T-cell (primary cell): ENCODE measurements at places on chromosomes 13 and 19.

GRCh38 chr13:114296902-114297301, 15.5 kb downstream of the UPF3A start:
- no peak for DNase-seq

DNA sequence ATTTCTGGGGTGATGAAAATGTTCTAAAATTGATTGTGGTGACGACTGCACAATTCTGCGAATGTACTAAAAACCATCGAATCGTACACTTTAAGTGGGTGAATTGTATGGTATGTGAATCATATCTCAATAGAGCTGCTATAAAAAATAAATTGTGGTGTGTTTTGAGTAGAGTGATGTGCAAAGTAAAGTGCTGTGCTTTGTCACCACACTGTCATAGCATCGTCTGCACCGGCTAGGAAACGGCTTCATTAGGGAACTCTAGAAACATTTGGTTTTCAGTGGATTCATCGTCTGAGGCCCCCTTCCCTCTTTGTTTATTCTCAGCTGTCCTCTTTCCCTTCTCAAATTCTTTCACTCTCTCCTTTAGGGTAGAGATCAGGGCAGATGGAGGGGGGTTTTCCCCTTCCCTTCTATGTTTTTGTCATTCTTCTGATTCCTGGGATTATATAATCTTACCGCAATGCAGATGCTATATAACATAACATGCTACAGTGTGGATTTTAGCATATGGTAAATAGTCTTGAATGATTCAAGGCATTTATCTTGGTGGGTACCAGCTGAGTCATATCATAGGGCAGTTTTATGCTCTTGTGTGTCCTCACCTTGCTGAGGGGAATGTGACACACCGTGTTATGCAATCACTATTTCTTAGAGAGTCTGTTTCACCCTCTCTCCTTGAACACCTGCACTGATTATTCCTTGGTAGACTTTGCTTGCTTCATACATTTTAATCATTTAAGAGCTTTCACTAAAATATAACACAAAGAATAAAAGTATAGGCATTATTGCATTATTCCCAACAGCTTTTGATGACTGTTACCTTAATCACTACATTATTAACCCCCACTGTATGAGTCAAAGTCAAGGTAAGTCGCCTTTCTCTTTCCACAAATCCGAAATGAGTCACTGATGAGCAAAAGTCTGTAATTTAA, 239.4 kb downstream of the DCLK1 start:
- no peak for DNase-seq

DNA sequence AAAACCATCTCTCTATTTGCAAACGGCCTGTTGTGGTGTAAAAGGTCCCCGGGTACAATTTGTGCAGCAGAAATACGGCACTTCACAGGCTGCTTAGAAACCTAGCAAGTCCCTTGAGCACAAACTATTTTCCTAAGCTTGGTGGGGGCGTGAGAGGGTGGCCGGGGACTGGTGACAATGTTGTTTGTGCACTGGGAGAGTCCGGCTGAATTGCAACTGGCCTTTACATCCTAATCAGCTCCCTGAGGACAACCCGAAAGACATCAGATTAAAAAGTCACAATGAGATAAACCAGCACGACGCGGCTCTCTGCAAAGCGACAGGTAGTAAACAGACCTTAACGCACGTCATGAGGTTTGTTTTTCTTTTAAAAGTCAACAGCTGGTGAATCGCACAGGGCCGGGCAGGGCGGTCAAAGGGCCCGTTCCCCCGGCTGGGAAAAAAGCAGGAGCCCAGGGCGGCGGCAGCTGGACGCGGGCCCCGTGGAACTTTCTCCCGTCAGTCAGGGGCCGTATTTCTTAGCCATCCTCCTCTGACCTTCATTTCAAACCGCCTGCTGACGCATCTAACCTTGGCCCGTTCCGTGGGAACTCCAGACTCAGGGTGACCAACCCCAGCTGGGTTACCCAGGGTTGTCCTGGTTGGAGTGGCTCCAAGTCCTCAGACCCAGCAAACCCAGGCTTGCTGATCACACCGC, 112.3 kb downstream of the GADD45B start:
- DNase-seq, result no peak

DNA sequence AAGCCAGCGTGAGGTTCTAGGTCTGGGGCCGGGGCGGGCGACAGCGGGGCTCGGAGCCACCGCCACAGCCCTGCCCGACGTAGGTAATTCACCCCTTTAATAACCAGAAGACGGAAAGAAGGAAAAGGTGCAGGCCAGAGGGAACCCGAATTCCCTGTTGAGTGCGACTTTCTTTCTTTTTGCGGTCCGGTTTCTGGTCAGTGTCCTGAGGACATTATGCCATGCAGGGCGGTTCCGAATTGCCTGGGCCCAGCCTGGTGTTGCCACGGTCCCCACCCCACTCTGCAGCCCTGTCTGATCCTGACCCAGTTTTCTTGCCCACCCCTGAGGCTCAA, 18.4 kb upstream of the TFDP1 start:
- DNase-seq, result no peak

GRCh38 chr19:3457528-3458228, 22.6 kb downstream of the SMIM24 start:
- no peak for DNase-seq

DNA sequence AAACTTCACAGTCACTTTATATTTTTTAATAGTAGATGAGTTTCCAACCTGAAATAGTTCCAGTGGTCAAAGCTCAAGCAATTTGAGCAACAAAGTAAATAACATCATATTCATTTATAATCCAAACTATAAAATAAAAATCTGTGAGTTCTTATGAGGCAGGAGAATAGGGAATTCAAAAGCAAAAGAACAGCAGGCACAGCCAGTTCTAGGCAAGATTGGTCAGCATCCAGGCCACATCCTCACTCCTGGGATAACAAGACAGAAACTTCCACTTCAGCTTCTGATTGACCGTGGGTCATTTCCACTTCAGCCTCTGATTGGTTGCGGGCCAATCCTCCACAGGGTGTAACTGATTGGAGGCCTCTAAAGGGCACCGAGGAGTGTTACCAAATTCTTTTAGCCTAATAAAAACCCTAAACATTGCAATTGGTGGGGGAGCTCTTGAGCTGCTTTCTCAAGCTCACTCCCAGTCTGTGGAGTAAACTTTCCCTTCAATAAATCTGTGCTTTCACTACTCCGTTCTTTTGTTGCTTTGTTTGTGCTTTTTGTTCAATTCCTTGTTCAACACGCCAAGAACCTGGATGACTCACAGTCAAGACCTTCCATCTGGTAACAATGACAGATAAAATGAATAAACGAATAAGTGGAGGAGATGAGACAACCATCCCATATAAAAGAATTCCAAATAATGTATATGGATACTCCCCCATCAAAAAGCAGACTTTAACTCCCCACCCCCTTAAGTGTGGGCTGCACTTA, 42.6 kb upstream of the AMER2 start:
- DNase-seq, result no peak

DNA sequence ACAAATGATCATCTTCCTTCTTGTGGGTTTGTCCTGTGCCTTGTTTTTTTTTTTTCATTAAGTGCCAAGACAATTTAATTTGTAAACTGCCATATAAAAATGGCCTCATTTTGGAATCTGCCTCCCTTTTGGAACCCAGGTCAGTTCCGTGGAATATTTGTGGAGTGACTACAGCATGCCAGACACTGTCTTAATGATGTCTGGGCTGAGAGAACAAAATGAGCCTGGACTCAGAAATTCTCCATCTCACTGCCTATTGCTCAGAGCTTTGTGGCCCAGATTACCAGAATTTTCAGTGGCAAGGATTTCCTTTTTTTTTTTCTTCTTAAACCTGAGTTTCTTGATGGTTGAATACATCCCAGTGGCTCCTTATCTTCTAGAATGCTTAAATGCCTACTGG, 340.6 kb downstream of the ENOX1 start:
- no peak for DNase-seq

- DNase-seq, result no peak
Measured at GRCh38 chr13:113124211-113124970, 1.8 kb downstream of the F10 start.

DNA sequence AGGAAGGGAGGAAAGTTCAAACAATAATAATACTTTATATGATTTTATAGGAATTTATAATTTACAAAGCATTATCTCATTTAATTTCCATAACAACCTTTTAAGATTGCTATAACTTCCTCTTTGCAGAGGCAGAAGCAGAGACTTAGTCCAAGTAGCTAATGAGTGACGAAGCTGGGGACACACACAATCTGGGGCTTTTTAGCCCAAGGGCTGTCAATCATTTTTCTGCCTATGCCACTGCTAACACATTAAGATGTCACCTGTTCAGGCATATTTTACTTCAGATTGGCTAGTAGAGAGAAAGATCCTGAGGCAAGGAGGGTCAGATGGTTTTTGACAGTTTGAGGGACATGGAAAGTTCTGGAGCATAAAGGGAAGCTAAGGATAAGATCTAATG, 12.6 kb downstream of the SCEL start:
- DNase-seq, result no peak

DNA sequence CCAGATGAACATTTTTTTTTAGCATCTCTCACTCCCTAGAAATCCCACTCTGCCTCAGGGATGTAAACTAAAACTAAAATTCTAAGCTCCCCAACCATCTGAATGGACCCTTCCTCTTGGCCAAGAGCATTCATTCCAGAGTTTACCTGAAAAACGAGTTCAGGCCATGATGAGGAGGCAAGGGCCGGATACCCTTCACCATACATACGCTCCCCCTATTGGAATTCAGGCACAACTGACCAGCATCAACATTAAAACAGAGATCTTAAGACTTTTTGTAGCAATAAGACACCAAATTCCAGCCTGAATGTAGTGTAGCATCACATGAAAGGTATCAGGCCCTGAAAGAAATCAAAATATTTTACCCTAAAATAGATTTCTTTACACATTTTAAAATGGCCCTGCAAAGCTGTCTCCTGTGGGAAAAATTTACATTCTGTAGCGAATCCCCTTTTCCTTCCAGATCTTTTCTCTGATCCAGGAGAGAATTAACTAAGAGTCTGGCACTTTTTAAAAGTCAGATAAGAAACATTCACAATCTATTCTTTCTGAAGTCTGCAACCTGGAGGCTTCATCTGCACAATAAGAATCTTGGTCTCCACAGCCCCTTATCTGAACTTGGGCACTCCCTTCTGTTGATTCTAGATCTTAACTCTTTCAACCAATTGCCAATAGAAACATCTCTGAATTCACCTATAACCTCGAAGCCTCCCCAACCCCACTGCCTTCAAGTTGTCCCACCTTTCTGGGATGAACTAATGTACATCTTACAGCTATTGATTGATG, 888.5 kb downstream of the UQCRFS1 start:
- DNase-seq, result no peak

DNA sequence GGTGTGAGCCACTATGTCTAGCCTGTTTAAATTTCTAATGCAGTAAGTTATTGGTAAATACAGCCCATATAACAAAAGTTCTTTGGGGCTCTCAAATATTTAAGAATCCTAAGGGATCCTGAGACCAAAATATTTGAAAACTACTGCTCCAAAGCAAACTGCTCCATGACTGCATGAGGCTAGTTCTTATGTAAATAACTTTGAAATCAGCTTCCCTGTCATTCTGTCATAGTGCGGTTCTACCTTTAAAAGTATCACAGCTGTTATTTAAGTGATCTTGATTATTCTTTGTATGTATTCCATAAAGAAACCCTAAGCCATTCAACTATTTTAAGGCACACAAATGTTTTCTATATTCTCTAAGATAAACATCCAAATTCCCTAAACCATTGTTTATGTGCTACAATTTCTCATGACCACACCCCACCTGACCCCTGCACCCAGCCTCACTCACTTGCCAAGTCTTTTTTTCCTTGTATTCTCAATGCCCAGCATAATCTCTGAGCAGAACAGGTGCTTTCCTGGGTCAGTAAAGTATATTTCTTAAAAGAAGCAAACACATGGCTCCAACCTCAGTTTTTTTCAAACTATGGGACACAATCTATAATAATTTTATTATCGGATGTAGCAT, 146.6 kb downstream of the RNF17 start:
- no peak for DNase-seq

DNA sequence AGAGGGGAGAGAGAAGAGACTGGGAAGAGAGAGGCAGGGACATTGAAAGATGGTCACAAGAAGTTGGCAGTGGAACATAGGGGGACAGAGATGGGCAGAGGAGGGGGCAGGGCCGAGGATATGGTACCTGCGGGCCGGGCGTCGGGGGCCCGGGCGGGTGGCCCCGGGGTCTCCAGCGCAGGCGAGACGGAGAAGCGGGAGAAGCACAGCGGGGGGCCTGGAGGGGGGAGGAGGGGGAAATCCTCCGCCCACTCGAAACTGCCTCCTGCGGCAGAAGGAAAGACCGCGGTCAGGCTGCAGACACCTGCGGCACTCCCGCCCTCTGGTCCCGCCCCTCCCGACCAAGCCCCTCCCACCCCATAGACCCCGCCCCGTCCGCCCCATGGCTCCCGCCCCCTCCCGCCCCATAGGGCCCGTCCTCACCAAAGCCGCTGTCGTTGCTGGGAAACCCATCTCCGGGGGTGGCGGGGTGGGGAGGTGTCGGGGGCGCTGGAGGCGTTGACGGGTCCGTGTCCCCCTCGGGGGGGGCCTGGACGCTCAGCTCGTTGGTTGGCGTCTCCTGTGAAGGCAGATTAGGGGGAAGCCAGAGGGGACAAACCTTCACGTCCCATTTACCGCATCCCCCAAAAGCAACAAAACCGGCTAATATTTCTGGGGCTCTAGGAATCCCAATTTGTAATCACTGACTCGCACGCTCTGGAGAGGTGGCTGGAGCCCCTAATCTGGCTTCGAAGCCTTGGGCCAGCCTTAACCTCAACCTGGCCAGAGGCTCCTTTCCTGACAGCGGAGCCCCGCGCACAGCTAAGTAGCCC, 20.4 kb downstream of the LMTK3 start:
- DNase-seq, result peak; percentile 22

DNA sequence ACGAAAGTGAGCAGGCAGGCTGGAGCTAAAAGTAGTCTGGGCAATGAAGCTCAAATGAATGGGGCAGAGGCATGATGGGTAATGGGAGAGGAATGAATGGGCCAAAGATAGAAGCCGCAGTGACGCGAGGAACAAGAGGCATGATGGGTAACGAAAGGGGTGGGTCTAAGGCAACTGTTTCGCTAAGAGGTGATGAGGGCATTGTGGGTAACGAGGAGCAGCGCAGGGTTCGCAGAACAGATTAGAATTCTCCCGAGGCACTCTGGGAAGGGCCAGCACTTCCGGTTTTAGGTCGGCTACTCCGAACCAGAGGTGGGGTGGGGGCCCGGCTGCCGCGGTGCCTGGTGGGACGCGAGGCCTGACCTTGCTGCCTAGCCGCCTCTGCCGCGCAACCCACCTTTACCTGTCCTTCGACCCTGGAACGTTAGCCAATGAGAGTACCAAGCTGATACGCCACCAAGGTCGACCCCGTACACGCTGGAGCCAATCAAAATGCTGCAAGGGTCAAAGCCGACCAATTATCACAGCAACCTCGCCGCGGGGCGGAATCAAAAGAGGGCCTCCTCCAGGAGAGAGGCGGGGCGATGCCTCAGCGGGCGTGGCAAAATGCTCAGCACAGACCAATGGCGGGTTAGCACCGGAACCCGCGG, 563 bp upstream of the TOMM40 start:
- DNase-seq, result peak; percentile 100

- no peak for DNase-seq
Measured at GRCh38 chr19:54421169-54421516, 5.9 kb downstream of the TTYH1 start.
